ENCODE measurements at places on chromosomes 2 and 18.

- no peak for DNase-seq
These were observed 89.7 kb upstream of the TTC39C start for GRCh38 chr18:23924813-23925212.

- DNase-seq = no peak
These were observed 135.8 kb downstream of the IKZF2 start for GRCh38 chr2:213015387-213016165.

DNA sequence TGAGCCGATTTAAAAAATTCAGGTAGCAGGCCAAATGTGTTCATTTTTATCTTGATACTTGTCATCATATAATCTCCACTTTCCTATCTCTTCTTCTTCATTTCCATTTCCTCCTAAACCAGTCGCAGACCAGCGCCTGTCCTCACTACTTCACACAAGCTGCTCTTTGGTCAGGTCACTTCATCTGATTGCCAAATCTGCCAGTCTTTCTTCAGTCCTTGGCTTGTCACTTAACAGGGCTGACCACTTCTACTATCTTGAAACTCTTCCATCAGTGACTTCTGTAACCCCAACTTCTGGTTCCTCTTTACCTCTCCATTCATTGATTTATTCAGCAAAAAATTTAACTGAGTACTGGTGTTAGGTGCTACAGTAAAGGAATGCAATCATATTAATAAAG is 18.0 kb upstream of the SPRED2 start:
- no peak for DNase-seq

GRCh38 chr2:25050128-25050527 is 8.3 kb downstream of the EFR3B start:
- DNase-seq = no peak

DNA sequence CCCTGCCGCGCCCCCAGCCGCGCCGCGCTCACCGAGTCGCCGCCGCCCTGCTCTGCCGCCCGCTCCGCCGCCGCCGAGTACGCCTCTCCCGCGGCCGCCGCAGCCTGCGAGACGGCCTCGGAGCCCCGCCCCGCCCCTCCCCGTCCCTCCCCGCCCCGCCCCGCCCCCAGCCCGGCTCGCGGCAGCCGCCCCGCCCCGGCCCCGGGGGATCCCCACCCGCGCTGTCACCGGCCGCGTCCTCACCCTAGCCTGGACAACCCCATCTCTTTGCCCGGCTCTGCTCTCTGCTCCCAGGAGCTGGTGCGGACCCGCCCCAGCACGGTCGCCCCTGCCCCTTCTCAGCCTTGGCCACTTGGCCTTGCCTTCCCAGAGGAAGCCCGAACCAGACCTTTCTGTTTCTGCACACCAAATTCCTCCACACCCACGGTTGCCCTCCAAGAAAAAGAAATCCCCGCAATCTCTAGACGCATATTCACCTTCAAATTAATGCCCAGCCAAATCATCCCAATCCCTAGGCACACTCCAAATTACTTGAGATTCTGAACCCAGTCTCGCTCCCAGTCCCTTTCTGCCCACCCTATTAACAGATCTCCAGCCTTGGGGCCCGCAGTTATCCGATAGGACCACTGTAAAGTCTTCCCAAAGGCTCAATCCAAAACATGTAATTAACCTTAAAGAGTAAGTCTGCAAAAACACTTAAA is at the start of gene CYRIA:
Gene CYRIA, minus strand, starts transcription at position 87 of the 701 bp plus-strand sequence. CDS start 77,715 bp downstream, outside the sequence.
- DNase-seq = peak; percentile 15

DNA sequence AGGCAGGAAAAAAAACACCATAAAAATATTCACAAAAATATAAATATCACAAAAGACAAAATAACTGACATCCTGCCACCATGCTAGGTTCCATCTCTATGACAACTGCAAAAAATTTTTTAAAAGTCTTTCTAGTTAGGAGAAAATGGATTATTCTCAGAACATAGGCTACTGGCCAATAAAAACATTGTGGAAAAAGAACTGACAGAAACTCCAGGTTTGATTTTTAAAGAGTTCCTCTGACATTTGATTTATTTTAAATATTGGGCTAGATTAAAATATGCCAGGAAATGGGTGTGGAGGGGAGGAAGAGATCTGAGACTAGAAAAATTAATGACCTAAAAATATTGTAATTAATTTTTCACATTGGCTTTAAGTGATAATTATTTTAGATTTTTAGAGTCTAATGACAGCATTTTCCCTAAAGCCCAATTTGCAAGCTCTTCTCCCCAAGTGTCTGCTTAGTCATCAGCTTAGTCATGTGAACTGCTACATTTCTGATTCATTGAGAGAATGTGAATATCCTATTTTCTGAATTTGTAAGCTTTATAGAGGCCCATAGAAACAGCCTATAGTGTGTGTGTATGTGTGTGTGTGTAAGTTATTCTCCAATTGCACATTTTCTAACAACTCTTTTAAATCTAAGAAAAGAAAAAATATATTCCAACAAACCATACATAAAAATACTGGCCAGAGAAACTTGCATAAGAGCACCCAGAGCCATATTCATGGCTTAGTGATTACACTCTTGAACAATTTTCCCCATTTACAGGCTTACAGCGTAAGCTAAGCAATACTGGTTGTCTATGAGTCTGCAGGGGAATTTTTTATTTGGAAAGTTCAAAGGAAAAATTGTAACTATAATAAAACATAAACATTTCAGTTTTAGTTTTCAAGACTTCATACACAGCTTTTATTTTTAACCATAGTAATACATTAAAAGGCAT is 48.4 kb downstream of the TMEFF2 start:
- DNase-seq = no peak

DNA sequence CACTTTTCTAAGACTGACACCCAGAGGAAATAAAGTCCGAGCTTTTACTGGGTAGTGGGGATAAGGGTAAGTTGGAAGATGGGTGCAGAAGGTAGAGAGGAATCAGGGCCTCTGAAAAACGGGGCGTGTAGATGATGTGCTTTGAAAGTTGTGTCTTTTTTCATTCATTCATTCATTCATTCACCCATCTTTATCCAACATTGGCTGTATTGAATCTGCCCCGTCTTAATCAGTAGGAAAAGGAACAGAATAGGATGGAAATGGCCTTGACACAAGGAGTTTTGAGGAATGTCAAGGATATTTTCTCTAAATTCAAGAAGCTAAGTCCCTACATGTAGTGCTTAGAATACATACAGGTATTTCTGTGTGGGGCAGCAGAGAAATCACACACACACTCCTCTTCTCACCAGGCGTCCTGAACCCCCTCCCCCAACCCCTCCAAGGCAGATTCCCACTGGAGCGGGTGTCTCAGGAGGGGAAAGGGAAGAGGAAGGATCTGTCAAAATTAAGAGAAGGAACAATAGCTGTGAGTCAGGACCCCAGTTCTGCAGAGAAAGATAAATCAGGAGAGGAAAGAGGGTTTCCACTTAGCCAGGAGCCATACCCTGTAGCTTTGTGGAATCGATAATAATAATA is 13.9 kb downstream of the DYSF start:
- no peak for DNase-seq

DNA sequence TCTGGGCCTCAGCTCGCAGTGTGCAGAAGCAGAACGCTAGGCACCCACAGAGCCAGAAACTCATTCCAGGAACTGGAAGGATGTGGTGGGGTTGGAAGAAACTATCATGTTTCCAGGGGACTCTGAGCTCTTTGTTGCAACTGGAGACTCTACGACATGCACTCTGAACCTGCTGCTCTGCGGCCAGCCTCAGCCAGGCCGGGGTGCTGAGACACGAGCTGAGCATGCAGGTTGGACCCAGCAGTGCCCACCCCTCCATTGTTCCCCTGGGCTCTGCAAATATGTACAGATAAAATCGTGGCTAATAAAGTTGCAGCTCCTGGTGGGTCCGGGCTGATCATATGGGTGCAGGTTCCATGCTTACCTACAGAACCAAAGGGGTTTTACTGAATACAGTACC is 37.6 kb upstream of the ARL4C start:
- no peak for DNase-seq

- no peak for DNase-seq
These were observed 36.4 kb downstream of the ALPK2 start for GRCh38 chr18:58592223-58593214.

DNA sequence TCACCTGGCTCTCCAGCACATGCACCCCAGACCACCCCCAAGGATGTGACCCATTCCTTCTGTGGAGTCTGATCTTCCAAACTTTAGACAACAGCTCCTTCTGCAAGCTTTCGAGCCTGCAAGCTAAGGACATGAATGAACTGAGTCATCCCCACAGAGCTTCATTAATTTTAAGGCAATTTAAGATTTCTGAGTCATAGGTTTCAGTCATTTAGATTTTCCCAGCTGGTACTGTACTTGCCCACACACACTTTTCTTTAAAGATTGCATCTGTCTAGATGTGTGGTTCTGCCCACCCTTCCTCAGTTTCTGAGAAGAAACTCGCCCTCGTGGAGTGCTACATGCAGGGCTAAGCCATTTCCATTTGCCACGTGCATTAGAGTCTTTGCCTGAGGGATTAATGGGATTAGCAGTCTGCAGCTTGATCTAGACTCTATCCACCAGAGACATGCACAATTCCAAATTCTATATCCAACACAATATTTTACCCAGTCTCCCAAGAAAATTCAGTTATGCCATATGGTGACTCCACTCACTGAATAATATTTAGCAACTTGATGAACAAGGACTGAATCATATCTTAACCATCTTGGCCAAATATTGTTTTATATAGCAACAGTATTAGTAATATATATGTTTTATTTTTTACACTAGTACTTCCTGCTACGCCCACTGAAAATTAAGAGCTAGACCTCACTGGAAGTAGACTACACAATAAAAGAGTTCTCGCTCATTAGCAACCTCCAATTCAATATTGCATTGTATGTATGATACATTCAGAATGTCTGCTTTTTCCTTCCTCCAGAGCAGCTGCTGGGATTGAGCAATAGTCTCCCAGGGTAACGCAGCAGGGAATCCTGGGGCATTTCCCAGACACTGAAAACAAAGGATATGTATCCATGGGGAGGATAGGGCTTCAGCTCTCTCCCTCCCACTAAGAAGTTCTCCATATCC is 14.3 kb upstream of the TRIB2 start:
- no peak for DNase-seq

GRCh38 chr2:241894681-241895426 is 25.3 kb downstream of the RTP5 start:
- DNase-seq = no peak

- DNase-seq = peak; percentile 37
These were observed 24.8 kb upstream of the RPE start for GRCh38 chr2:209977386-209978239.

DNA sequence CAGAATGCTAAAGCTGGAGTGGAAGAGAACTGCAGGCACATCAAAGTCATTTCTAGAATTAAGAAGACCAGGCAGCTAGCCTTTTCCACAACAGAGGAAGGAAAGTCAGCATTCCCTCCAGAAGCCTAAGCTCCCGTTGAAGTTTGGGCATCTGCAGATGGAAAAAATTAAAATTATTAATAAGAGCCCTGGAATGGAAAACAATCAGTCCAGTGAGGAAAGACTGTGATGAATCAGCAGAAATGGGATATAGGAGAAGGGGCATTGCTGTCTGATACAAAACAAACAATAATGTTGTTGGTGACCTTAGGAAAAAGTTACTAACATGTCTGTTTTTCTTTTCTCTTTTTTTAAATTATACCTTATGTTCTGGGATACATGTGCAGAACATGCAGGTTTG is 450.7 kb upstream of the SLC14A2 start:
- DNase-seq = no peak

- DNase-seq = no peak
These were observed 309.7 kb downstream of the OSR1 start for GRCh38 chr2:19048593-19049266.

DNA sequence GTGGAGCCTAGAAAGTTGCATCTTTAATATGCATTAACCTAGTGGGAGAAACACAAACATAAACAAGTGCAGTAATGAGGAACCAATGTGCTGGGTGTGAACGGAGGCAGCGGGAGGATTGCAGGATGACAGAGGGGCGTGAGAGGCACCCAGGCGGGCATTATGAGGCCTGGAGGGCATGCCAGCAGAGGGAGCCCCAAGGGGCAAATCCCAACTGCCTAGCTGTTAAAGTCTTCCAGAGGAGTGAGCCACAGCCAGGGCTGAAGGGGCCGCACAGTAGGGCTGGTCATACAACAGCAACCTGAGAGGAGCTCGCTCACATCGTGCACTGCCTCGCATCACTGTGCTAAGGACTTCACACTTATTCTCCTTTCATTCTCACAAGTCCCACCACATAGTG is 13.3 kb upstream of the PRELID3A start:
- no peak for DNase-seq

GRCh38 chr18:73381016-73381698 is 513.4 kb upstream of the NETO1 start:
- DNase-seq = no peak

GRCh38 chr2:225916692-225917091 is 517.2 kb downstream of the NYAP2 start:
- no peak for DNase-seq

- no peak for DNase-seq
These were observed 376.6 kb downstream of the HRH4 start for GRCh38 chr18:24837066-24837465.

- DNase-seq = peak; percentile 47
These were observed 130.8 kb downstream of the MAP4K4 start for GRCh38 chr2:101828257-101828656.

DNA sequence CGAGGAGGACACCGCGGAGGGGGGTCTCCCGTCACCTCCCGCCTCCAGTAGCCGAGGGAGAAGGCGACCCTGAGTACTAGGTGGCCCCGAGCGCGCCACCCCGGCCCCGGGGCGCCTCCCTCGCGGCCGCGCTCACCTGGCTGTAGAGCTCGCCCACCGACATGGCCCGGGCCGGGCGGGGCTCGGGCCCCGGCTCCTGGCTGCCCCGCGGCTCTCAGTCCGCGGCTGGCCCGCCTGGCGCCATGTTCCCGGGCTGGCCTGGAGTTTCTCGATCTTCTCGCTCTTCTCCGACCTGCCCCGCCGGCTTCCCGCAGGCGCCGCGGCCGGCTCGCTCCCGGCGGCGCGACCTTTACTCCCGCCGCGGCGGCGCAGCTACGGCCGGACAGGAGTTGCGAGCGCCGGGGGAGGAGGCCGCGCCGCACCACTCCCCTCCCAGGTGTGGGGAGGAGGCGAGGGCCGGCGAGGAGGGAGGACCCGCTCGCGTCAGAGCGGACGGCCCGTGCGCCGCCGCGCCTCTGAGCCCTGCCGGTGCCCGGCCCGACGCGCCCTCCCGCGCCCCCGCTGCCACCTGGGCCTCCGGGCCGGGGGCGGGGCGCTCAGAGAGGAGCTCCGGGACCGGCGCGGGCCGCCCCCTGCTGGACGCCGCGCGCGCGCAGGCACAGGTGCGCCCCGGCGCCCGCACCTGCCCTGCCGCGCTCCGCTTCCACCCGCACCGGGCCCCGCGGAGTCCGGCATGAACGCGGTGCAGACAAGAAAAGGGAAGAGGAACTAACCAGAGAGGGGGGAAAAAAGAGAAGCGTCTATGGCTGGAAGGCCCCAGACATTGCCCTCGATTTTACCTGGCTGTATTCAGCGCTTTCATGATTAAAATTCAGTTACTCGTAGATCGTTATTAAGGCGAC is at the start of gene MYO5B:
Gene MYO5B, minus strand, starts transcription at position 517 of the 902 bp plus-strand sequence. Its CDS starts 354 bp downstream, at position 163.
- peak; percentile 19 for DNase-seq
